ENCODE measurements at places on chromosomes 16 and 17.

- DNase-seq, result no peak
Measured at GRCh38 chr16:61540216-61540615, 496.0 kb downstream of the CDH8 start.

GRCh38 chr16:56547949-56548567 lies 16.8 kb upstream of the MT4 start:
- DNase-seq, result no peak

GRCh38 chr16:4534151-4534790 lies 4.3 kb downstream of the CDIP1 start:
- DNase-seq, result no peak

DNA sequence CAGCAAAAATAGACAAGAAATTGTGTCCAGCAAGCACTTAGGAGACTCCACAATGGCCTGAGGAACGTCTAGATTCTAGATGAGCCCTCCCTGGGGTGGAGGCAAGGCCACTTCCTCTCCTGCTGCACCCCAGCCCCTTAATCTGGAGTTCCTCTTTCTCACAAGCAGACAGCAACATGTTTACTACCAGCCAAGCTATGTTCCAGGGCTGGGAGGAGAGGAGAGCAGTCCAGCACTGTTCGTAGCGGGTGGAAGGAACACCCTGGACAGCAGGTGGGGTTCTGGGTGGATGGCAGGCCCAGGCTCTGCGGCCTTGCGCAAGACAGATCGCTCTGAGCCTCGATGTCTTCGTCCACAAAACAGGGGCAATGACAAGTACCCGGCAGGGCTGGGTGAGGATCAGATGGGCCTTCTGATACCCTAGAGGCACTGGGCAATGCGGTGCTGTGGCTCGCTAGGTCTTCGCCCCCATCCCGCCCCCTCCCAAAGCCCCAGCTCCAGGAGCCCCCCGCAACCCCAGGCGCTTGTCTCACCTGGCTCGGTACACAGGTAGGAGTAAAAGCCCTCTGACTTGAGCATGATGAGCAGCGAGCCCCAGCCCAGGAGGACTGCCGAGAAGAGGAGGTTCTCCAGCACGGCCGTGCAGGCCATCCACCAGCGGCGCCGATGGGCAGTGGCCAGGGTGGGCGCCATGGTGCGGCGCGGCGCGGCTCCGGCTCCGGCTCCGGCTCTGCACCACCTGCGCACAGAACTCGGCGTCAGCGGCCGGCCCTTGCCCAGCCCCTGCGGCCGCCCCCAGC lies 1.3 kb downstream of the SLC43A2 start:
- DNase-seq, result no peak

DNA sequence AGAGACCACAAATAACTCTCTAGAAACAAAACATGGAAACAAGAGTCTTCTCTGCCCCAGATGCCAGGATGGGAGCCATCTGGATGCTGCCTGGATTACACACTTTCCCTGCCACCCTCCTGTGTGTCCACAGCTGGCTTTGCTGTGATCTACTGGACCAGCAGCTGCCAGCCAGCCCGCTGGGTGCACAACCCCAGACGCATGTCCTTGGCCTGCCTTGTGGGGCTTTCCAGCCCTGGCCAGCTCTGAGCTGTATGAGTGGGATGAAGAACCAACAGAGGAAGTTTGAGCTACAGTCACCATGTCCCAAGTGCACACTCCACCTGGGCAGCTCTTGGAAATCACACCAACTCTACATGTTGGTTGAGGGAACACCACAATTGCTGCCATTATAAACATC lies 57.0 kb upstream of the TNRC6C start:
- no peak for DNase-seq

DNA sequence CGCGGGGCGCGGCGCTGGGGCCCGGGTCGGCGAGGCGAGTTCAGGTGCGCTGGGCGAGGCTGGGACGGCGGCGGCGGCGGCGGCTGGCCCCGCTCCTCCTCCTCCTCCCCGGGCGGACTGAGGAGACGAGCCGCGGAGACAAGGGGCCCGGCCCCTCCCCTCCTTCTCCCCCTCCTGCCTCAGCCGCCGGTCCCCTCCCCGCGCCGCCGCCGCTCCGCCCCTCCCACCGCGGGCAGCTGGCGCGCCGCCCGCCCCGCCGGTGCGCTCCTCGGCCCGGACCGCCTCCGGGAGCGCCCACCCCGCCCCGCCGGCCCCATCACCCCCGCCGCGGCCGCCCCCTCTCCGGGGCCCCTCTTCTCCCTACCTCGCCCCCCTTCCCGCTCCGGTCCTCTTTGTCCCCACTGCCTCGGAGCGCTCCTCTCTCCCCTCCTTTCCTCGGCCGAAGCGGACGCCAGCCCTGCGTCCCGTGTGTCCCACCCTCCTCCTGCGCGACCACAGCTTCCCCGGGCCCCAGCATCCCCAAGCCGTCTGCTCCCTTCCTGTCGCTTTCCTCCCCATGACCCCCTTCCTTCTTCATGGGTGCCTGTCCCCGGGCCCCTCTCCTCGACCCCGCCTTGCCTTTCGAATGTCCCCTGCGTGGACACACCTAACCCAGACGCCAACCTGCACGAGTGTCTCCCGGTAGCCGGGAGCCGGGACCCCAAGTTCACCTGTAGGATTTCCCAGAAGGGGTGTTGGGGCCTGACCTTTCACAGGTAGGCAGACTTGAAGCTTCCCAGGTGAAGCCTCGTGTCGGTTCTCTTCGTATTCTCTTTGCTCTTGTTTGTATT lies at the start of gene TOX3:
TOX3 (minus strand) TSS at position 140 of the 830 bp plus-strand sequence. CDS start 420 bp downstream, outside the sequence.
- DNase-seq, result no peak

DNA sequence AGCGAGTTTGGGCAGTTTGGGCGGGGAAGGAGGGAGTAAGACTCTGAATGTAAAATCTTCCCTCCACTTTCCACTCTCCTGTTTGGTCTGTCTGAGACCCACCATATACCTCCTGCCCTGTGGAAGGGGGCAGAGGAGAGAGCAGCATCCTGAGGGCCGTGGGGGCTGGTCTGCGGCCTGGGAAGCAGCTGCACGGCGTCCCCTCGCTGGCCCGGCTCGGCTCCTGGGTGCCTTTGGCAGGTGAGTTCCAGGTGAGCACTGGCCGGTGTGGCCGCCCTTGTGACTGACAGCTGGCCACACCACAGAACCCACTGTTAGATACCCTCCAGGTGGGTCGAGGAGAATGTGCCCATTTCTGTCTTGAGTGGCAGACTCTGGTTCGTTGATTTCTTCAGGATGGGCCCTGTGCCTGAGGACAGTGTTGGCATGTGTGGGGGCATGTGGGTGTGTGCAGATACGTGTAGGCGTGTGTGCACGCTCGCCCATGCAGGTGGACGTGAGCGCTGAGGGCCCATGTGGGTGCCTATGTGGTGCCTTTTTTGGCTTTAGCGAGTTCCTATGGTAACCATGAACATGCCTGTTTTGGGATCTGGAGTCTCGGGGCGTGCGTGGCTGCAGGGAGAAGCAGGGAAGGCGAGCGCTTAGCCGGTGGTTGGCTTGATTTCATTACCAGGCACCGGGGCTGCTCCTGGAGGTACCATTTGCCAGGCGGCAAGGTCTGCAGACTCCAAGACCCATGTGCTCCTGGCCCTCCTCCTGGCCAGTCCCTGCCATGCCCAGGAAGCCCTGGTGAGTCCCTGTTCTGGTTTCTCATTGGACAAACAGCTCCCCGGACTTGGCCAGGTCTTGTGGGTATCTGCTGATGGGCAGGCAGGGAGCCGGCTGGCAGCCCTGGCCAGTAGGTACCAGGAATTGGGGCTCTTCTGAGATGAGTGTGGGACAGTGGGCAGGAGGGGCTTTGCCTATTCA lies 12.4 kb downstream of the RAP1GAP2 start:
- no peak for DNase-seq

DNA sequence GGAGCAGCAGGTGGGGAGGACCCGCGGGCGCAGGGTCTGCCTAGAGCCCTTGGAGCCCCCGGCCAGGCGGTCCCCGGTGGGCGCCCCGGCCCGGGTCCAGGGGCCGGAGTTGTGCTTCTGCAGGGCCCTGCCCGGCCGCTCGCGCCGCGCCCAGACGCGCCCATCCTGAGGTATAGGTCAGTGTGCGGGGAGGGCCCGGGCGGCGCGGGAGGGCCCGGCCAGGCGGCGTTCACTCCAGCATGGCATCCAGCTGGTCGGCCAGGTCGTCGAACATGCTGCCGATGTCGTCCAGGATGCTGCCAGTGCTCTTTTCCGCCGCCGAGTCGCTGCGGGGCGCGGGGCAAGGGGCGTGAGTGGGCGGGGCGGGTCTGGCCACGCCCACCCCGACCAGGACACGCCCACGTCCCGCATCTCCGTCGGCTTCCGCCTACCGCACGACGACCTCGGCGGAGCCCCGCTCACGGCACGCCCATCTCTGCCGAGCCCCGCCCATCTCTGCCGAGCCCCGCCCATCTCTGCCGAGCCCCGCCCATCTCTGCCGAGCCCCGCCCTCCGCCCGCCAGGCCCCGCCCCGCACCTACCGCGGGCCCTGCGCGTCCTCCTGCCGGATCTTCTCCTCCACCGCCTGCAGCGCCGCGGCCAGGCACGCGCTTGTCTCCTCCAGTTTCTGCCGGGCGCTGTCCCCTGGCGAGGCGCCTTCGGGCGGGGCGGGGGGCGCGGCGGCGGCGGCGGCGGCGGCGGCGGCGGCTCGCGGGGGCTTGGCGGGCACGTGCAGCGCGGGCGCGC lies 17.9 kb downstream of the CASKIN1 start:
- DNase-seq, result no peak

DNA sequence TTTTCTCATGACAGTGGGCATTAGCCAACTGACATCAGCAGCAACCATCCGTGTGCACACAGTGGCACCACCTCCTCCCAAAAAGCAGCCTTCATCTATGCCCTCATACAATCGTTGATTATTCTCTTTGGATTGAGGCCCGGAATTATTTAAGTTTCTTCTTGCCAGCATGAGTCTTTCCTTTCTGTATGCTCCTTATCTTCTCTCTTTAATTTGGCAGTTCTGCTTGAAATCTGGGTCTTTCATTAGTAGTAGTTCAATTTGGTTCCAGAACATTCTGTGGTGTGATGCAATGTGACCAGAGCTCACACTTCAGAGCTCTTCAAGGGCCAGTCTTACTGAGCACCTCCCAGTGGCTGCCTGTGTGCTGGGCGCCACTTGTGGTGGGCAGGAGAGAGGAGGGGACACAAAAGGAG lies 52.2 kb upstream of the STH start:
- no peak for DNase-seq

- no peak for DNase-seq
Measured at GRCh38 chr17:44995436-44996001, 27.4 kb upstream of the C1QL1 start.

- DNase-seq, result no peak
Measured at GRCh38 chr16:68954911-68955635, 111.7 kb downstream of the TANGO6 start.

DNA sequence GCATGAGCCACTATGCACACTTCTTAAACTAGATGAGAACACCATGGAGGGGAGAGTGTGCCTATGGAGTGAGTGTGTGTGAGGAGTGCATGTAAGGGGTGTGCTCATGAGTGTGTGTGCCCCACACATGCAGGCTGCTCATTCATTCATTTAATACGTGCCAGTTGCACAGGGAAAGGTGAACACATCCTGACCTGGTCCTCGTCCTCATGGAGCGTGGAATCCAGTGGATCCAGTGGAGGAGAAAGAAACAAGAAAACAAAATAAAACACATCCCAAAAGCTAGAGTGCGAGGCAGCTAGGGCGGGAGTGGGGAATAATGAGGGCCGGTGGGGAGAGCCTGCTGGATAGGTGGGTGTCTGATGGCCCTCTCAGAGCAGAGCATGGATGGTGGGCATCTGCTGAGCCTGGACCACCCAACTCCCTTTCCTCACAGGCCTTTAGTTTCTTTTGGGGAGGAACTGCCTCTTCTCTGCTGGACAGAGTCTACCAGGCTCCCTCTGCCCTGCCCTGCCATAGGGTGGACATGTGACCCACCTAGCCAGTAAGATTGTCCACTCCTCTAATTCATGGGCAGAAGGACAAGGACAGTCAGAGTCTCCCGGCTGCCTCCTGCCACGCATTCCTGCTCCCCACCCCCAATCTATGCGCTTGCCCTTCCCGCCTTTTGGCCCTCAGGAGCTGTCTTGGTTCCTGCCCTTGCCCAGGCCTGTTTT lies 204.3 kb downstream of the RAB11FIP4 start:
- no peak for DNase-seq

DNA sequence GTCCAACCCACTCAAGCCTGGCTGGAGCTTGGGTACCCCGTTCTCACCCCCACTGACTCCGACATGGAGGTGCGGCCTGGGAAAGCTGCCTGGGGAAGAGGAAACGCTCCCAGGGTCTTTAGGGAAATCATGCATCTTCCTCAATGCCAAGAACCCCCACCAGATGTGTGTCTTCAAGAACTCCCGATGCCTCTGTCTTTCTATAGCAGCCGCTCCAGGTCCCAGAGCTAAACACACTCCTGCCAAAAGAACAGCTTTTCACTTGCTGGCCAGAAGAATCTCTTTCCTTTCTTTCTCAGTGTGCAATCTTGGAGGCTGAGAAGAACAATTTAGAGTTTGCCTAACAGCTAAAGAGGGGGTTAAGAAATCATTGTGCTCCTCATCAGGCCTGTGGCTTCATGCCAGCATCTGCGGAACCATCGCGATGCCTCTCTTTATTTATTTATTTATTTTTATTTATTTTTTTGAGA lies 41.1 kb upstream of the MTSS2 start:
- DNase-seq, result no peak

DNA sequence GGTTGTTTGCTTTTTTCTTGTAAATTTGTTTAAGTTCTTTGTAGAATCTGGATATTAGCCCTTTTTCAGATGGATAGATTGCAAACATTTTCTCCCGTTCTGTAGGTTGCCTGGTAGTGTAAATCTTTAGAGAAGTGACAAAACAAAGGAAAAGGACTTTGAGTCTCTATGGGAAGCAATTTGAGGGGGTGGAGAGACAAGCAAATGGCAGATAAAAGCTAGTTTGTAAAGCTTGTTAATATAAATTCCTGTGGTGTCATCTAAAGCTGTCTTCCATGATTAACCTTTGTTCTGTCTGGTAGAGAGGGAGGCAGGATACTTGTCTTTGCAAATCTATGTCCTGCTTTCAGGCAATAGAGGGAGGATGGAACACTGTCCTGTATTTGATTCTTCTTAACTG lies 40.6 kb upstream of the CACNG4 start:
- DNase-seq, result no peak

- no peak for DNase-seq
Measured at GRCh38 chr16:57031156-57031555, 41.8 kb downstream of the NLRC5 start.

- no peak for DNase-seq
Measured at GRCh38 chr16:11280616-11281522, at the start of gene PRM1. TSS of gene PRM1 (minus strand) at chr16:11281330. CDS start at chr16:11281238, 92 bp downstream.

- no peak for DNase-seq
Measured at GRCh38 chr17:75011401-75012095, 922 bp upstream of the MRPL58 start.

- DNase-seq, result no peak
Measured at GRCh38 chr16:29940656-29941055, 14.6 kb upstream of the KCTD13 start.

- no peak for DNase-seq
Measured at GRCh38 chr17:80218391-80218790, 1.7 kb downstream of the SGSH start.

GRCh38 chr16:68179196-68179795 lies 56.6 kb downstream of the ESRP2 start:
- no peak for DNase-seq
